T-helper 22 cell (primary cell): ENCODE measurements at places on chromosomes 7 and 10.

DNA sequence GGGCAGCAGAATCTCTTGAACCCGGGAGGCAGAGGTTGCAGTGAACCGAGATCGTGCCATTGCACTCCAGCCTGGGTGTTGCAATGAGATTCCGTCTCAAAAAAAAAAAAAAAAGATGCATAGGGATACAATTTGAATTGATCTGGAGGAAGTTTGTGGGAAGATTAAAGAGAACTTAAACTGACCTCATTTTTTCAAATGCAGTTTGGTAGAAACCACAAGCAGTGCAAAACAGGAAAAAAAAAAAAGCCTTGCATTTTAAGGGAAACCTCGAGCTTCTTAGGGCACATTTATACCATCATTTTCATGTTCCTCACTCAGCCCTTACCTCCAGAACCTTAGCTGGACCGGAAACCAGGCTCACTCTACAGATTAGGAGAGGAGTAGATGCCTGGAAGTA, 2.8 kb downstream of the KCTD7 start:
- DNase-seq: no peak

GRCh38 chr7:142587578-142588191, 161.6 kb upstream of the PRSS1 start:
- DNase-seq: no peak

DNA sequence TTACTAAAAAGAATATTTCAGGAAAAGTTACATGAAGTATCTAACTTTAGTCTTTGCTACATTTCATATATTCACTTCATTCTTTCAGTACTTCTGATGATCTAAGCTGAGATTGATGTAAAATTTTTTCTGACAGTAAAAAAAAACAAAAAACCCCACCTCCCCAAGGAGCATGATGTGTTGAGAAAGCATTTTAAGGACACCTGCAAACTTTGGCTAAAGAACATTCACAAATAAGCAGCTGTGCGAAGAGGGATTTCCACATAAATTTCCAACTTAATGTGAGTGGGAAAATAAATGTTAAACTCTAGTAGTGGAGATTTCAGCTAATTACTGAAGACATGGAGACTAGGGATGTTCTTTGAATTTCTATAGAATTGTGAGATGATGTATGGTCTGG, 35.5 kb downstream of the DLD start:
- no peak for DNase-seq

DNA sequence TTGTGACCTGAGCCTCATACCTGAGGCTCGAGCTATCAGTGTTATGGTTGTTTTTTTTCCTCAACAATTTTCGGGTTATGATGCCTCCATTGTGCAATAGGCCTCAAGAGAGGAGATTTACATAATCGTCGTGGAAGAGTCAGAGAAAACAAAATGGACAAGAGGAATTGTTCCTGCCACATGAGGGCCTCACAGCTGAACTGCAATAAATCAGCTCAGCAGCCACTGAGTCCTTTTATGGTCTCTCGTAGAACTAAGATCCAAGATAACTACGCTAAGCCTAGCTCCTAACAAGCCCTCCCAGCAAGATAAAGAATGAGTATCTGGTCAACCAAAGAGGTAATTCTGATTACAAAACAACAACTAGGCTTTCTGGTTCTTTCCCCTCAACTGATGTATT, 336.8 kb downstream of the WDR11 start:
- no peak for DNase-seq

GRCh38 chr7:94111009-94111408, 106.9 kb upstream of the BET1 start:
- no peak for DNase-seq

DNA sequence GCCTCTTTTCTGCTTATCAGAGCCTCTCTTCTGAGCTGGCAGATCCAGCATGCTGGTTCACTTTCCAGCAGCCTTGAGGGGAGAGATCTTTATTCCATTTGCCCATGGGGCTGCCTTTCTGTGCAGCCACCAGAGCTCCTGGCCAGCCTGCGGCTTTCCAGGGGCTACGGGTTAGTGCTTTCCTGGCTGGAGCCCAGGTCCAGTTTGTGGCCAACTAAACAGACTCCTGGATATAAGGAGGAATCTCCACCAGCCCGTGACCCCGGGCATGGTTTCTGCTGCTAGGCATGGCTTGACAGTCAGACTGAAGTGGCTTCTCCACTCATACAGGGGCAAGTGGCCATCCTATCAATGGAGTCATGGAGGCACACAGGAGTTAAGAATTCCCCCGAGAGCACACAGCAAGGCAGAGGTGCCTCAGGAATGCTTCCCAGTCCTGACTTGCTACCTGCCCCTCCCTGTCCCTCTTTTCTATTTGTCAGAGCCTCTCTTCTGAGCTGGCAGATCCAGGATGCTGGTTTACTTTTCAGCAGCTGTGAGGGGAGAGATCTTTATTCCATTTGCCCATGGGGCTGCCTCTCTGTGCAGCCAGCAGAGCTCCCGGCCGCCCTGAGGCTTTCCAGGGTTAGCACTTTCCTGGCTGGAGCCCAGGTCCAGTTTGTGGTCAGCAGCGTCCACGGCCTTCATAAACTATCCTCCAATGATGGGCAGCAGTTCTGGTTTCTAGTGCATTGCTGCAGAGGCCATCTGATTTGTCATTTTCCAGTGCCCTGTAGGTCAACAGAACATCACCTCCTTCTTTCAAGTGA, 35.9 kb downstream of the TSPAN15 start:
- no peak for DNase-seq

DNA sequence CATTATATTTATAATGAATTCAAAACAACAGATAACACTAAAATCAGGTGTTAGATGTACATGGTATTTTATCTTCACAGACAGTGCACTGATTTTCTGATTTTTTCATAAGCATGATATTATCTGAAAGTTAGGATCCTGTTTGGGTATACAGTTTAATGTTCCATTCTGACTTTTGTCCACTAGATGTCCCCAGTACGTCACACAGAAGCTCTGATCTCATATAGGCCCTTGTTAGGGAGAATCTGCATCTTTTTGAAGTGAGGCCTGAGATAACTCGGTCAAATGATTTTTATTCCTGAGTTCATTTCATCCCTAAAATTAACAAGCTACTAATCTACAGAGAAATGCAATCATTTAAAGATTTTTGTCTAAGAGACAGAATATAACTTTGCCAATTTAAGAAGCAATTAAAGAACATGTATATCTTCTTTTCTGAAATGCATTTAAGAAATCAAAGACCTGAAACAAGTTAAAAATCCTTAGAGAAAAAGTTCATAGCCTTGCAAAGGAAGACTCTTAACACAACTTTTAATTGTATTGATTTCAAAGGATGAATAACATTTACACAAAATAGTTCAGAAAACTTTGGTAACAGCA, 72.0 kb upstream of the TES start:
- no peak for DNase-seq

DNA sequence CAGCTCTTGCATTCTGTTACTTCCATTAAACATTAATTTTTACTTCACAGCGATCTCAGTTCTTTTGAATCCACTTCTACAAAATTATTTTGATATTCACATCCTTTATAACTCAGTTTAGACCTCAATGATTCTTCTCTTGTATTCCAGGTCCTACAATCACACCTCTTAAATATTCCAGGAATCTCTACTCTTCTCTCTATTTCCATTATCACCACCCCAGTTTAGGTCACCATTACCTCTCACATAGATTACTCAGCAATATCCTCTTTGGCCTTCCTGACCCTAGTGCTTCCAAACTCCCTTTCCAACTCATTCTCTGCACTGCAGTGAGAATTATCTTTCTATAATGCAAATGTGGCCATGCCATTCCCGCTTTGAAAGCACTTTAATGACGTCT, 27.1 kb upstream of the GPR37 start:
- no peak for DNase-seq

DNA sequence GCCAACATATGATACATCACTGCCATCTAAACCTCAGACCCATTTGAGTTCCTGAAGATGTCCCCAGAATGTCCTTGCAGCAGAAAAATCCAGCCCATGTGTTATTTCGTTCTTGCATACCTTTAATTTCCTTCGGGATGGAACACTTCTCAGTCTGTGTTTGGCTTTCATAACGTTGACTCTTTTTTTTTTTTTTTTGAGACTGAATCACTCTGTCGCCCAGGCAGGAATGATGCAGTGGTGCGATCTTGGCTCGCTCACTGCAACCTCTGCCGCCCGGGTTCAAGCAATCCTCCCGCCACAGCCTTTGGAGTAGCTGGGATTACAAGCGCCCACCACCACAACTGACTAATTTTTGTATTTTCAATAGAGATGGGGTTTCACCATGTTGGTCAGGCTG, 148.8 kb upstream of the TNRC18 start:
- no peak for DNase-seq

- DNase-seq: no peak
These were observed 37.2 kb downstream of the FAM149B1 start for GRCh38 chr10:73205081-73205480.

GRCh38 chr10:104036518-104037260, 49.0 kb downstream of the COL17A1 start:
- DNase-seq: no peak

GRCh38 chr7:120828528-120828927, 29.4 kb downstream of the TSPAN12 start:
- DNase-seq: no peak

GRCh38 chr10:14450041-14450491, 119.3 kb upstream of the FRMD4A start:
- no peak for DNase-seq

GRCh38 chr10:8305876-8306652, 251.6 kb downstream of the GATA3 start:
- DNase-seq: no peak

DNA sequence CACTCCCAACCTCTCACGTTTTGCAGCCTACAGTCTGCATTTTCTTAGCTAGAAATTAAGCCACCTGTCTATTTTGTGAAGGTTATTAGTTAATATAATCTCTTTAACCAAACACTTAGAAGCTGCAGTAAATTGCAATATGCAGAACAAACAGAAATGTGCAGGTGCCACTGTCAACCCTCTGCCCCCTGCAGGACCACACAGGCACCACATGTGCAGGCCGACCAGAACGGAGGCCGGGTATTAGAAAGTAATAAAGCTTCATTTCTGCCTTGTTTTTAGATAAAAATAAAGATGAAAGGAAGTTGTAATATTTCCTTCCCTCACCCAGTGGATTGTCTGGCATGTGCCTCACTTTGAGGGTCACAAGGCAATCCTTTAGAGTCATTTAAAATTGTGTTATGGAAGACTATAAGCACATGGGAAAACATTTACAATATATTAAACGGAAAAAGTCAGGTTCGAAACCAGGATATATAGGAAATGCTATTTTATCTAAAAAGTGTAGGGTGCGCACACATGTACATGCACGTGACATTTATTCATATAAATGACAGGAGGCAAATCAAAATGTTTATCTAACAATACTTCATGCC, 158.2 kb downstream of the ARHGAP12 start:
- peak; percentile 9 for DNase-seq

- DNase-seq: no peak
These were observed 17.7 kb downstream of the CLIP2 start for GRCh38 chr7:74306730-74307469.

- no peak for DNase-seq
These were observed 16.6 kb downstream of the STMP1 start for GRCh38 chr7:135678612-135679575.

GRCh38 chr10:8279598-8279997, 225.1 kb downstream of the GATA3 start:
- no peak for DNase-seq

- no peak for DNase-seq
These were observed 645.0 kb upstream of the GALNT17 start for GRCh38 chr7:70486977-70487376.

DNA sequence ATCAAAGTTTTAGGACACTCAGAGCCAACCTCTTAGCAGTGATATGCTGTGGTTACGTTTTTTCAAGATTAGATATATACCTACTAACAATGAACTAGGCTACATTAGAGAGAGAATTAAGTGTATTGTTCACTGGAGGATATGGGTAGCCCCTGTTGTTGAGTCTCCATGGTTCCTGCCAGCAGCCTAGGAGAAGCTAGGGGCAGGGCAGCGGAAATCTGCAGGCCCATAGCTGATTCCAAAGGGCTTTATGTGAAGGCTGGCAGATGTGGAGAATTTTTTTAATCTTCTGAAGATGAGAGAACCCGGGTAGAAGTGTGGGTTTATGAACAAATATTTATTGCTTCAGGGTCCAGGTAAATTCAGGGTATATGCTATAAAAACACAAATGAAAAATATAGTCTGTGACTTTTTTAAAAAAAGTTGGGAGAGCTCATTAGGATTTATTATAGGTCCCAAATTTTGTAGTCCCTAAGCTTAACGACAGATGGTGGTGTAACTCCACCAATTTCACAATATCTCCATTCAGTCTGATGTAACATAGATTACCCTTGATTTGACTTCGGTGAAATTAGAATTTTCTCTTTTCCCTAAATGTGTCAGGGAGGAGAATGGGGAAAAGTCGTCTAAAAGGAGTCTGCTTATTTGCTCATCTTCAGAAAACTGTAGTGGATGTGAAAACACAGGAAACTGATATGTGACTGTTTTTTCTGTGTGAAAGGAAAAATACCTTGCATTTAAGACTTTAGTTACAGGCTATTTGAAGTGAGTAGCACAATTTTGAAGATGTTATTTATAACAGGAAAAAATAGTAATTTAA, 163.0 kb upstream of the PPP1R3A start:
- no peak for DNase-seq

DNA sequence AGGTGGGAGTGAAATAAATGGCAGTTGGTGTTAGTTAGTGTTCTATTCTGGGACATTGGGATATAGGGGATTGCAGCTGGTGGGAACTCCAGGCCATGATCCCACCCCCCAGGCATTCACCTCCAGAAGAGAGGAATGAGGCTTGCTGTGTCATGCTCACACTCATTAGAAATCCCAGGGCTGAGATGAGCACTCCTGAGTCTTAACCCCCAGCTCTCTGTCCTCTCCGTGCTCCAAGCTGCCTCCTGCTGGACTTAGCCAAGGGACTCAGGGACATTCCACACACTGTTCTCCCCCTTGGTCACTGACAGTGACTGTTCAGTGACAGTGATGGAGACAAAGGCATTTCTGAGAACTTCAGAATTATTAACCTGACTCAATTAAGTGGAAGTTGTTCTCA, 21.5 kb downstream of the CYP26A1 start:
- no peak for DNase-seq

GRCh38 chr10:29926693-29927048, 132.7 kb downstream of the JCAD start:
- DNase-seq: no peak

DNA sequence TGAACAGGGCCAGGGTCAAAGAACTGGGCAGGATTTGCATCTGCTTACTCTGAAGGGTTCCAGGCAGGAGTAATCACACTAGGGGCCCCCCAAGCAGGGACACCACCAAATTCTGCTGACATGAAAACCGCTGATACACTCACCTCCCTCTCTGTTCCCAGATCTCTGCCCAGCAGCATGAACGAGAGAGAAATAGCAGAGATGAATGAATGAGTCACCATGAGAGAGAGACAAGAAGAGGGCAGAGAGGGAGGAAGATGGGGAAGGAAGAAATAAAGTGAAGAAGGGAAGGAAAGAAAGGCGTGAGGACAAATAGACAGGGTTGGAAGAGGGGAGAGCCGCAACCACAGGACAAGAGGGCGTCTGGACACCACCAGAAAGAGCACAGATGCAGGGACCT, 285.9 kb upstream of the NEBL start:
- DNase-seq: no peak

- no peak for DNase-seq
These were observed 133.4 kb downstream of the MAD1L1 start for GRCh38 chr7:2099048-2099957.
